ENCODE measurements at places on chromosomes 5 and 9.
A peak's percentile ranks its signal among the peaks of the same experiment; 100 is the strongest.

GRCh38 chr5:123717139-123717538 lies 205.2 kb downstream of the CSNK1G3 start:
- no peak for DNase-seq

- DNase-seq: no peak
Measured at GRCh38 chr9:5799314-5799713, 33.6 kb downstream of the ERMP1 start.

DNA sequence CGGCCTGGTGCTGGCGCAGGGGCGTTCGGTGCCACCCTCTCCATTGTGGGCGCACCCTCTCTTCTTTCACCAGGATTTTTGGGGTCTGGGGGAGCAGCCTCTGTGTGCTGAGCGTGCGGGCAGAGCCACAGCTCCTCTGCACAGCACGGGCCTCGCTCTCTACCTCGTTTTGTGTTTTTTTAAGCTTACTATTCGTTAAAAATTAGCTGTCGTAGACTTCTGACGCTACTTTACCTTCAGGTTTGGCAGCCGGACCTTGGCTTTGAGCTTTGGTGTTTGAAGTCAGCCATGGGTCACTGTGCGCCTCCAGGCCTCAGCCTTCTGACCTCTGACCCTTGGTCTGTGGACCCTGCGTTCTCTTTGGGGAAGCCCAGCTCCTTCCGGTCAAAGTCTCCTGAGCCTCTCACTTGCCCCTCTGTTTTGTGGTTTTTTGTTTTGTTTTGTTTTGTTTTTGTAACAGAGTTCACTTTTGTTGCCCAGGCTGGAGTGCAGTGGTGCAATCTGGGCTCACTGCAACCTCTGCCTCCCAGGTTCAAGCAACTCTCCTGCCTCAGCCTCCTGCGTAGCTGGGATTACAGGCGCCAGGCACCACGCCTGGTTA lies 88.2 kb upstream of the CACNA1B start:
- DNase-seq: no peak

GRCh38 chr5:122319897-122320296 lies 7.9 kb downstream of the SNCAIP start:
- DNase-seq: no peak

- DNase-seq: no peak
Measured at GRCh38 chr5:133919148-133920136, 49.0 kb downstream of the C5orf15 start.

DNA sequence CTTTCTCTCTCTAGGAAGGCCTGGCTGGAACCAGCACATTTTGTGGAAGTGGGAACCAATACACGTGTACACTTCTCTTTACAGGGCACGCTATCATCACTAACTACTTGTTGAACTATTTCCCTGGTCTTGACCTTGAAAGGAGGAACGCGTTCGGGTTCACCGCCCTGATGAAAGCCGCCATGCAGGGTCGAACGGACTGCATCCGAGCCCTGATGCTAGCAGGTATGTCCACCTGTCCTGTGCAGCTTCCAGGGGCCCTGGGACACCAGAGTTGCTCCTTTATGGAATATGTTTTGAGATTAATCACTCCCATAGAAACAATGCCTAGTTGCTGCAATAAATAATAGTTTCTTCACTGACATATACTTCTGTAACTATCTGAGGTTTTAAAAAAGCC lies 74.1 kb downstream of the ANKRD33B start:
- DNase-seq: no peak

GRCh38 chr9:137406876-137407589 lies 15.9 kb downstream of the EXD3 start:
- DNase-seq: peak; percentile 41

GRCh38 chr5:123438244-123438643 lies 15.0 kb upstream of the CEP120 start:
- DNase-seq: no peak

DNA sequence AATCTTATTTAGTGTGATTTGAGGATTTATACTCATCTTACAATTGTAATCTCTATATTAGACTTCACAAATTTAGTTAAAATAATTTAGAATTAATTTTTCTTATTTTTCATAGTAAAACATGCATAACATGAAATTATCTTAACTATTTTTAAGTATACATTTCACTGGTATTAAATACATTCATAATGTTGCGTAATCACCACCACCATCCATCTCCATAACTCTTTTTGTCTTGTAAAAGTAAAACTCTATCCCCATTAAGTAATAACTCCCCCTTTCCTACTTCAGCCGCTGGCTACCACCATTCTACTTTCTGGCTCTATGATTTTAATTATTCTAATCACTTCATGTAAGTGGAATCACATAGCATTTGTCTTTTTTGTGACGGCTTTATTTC lies 193.4 kb downstream of the SH3GL2 start:
- no peak for DNase-seq

DNA sequence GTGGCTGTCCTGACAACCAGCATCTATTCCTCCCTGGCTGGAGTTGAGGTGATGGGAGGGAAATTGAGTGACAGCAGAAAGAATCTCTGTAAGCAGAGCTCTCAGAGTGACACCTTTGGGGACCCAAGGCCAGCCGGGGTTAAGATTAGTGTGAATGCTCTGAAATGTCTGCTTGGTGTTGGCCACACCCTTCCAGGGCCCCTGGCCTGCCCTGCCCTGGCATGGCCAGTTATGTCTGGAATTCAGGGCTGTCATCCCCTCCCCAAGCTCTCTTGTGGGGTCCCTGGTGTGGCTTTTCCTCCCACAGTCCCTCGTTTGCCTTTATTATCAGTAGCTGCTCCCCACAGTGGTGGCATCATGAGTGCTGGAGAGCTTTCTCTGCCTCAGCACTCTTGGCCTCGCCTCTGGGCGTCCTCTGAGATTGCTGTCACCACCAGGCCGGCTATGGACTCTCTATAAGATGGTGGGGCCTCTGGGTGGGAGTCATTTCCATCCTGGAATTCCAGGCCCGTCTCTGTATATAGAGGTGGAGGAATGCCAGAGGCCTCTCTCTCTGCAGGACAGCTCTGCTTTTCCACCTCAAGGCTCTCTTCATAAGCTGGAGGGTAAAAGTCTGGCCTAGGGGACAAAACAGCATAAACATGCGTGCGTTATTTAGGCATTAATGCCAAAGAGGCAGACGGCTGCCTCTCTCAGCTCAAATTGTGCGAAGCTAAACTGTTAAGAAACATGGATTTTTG lies 3.6 kb downstream of the TMEM252 start:
- no peak for DNase-seq

DNA sequence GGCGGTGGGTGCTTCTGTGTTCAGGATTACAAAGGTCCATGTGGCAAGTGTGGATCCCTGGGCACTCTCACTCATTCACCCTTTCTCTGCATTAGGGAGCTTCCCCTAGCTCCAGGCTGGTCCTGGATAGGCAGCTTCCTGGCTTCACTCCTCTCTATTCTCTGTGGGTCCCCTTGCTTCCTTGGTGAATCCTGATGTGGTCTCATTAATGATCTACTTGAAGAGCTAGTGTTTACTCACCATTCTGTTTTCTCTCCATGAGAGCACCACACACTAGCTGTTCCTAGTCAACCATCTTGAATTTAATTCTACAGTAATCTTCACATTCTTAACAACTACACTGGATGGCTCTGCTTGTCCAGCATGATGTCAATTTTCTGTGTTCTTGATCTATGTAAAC lies 90.0 kb upstream of the PLPPR1 start:
- DNase-seq: no peak

DNA sequence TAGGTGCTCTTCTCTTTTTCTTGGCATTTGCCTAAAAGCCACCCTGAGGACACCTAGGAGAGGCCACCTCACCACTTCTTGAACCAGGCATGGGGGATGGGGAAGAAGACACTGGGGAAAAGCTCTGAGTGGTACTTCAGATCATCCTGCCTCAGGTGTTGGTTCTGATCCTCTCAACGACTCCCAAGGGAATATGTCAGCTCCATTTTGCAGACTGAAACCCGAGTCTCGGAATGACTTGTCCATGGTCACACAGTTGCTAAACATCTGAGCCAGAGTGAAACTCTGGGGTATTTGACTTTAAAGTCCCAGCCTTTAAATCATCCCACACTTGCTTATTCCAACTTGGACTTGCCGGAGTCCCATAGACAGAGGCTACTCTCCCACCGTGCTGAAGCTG lies 120.6 kb upstream of the GABRP start:
- no peak for DNase-seq

DNA sequence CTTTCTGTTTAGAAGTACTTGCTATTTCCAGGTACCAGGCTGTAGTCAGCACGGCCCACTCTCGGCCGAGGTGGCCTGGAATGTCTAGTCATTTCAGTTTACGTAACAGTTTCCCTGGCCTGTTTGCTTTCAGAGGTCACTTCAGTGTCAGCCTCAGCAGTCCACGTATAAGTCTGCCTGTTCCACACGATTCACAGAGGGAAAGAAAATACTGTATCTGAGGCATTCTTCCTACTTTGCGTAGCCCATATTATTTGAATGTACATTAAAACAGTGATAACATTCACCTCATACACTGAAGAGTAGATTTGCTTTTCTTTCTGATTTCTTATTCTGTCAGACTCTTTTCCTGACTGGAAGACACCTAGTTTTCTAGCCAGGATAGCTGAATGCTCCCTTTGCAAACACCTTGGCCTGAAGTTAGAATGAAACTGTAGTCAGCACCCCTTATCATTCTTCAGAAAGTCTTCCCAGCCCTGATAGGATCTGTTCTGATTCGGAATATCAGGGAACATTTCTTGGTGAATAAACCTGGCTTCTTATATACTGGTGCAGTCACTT lies 140.9 kb downstream of the AOPEP start:
- no peak for DNase-seq

- peak; percentile 38 for DNase-seq
Measured at GRCh38 chr5:146130440-146131045, 25.2 kb upstream of the PLAC8L1 start.
